ENCODE measurements at places on chromosomes 2 and 18. TPM values are rescaled to one million over a fixed set of nuclear protein-coding genes. Genes with fewer than 3 reads are reported as not detected.

POTEJ gene
- not detected for polyA plus RNA-seq

NT5C1B gene
- 1.5 TPM for polyA plus RNA-seq

MAP4K4 gene
- polyA plus RNA-seq: 88.4 TPM

CCDC68 gene
- polyA plus RNA-seq: 11.9 TPM

GRCh38 chr2:9681427-9681817 lies 50.6 kb upstream of the YWHAQ start:
- DNase-seq: no peak

DNA sequence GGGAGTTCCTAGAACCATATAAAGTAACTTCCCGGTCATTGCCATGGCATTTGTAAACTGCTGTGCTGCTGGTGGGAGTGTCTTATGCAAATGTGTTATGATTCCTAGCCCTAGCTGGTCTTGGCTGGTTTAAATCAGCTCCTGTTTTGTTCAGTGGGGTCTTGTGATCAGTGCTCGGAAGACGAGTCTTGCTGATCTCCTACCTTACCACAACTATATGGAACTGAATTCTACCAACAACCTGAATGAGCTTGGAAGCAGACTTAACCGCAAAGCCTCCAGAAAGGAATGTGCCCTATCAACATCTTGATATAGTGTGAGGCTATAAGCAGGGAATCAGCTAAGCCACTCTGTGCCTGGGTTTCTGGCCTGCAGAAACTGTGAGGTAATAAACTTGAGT lies 33.5 kb downstream of the POLE4 start:
- DNase-seq: peak; percentile 49

DNA sequence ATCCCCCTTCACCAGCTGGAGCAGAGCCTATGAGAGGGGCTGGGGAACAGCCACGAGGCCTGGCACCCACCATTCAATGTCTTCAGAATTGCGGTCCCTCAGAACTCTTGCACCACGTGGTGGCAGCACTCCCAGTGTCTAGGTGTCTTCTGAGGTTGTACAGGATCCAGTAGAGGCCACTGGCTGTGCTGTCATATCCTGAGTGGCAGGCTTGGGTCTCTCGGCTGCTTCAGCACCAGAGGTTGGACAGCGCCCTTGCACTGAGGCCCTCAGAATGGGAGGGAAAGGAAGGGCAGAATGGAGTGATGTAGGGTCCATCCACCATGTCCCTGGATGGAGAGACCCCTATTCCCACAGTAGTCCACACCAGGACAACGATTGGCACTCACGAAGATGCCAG lies 112.0 kb upstream of the TEKT4 start:
- DNase-seq: peak; percentile 48

DNA sequence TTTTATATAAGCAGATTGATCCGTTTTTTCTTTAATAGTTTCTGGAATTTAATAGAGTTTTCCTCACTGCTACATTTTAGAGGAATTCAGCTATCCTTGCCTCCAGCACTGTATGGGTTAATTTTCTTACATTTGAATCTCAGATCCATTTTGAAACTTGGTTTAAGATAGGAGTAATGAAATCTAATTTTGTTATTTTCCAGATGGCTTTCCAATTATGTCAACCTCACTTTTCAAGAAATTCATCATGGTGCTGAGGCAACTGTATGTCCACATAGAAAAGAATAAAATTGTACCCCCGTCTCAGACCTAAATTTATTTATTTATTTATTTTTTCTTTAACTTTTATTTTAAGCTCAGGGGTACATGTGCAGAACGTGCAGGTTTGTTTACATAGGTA lies 105.1 kb downstream of the EPB41L5 start:
- no peak for DNase-seq

DNA sequence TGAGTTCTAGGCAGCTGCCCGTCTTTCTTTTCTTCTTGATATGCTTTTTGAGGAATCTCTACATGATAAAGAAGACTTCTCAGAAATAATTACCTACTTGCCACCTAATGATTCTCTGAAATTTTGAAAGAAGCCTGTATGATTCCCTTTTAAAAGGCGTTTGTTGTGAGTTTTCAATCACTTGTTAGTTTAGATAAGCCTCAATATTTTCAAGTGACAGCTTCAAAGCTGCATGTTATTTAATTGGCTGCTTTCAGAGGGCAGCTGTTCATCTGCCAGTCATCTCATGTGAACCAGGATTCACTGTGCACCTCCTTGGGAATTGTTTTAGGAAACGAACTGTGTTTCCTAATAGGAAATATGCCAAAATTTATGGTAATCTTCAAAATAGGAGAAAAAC lies 938.1 kb downstream of the CPS1 start:
- DNase-seq: no peak

GRCh38 chr2:189348369-189348768 lies 92.9 kb upstream of the WDR75 start:
- DNase-seq: no peak

DNA sequence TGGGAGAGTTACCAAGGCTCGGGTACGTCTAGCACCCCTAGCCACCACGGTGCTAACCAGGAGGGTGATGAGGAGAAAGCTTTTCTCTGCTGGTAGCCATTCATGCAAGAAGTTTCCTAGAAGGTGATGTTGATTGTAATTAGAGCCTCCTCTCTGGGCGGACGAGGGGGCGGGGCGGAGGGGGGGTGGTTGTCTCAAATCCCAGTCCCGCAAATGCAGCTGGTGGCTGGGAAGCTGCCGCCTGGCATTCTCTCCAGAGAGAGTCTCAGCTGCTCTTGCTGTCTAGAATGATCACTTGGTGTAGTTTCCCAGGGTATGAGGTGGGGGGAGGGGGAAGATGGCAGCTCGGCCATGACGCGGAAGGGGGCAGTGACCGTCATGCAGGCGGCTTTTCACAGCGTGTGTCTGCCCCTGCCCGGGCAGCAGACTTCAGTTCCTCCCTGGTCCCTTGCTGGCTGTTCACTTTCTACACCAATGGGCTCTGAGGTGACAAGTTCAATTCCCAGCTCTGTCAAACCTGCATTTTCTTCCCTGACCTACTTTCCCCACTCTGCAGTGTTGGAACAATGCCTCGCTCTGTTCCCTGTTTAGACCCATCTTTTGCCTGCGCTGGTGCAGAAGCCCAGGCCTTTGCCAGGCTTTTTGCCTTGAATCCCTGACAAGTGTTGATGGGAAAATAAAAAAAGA lies 61.5 kb upstream of the KLF7 start:
- DNase-seq: peak; percentile 82

- DNase-seq: no peak
Observed at GRCh38 chr2:215354771-215355695, 43.2 kb downstream of the ATIC start.

DNA sequence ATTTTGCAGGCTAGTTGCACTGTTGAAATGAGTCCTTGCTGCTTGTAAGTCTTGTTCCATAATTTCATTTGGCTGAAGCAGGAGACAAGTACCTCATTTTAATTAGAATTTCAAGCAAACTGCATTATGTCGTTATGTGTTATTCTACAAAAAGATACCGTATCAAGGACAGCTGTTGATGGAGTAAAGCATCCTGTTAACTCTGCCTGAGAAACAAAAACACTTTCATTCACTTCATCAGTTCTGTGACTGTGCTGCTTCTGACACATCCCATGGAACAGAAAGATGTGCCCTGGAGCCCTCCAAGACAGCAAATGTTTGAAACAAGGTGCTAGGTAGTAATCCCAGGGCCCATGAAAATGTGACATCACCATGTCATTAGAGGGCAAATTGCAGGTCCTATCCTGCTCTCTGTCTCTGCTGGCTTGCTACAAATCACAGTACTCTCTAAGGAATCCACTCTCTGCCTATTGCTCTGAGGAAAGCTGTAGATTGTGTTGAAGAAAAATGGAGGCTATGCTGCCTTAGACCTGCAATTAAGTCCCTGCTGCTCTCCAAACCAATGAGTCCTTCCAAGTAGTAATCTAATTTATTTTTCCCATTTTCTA lies 209.7 kb upstream of the PARD3B start:
- no peak for DNase-seq
